SK-N-MC (cell line): ENCODE measurements at places on chromosomes 7 and 10.

DNA sequence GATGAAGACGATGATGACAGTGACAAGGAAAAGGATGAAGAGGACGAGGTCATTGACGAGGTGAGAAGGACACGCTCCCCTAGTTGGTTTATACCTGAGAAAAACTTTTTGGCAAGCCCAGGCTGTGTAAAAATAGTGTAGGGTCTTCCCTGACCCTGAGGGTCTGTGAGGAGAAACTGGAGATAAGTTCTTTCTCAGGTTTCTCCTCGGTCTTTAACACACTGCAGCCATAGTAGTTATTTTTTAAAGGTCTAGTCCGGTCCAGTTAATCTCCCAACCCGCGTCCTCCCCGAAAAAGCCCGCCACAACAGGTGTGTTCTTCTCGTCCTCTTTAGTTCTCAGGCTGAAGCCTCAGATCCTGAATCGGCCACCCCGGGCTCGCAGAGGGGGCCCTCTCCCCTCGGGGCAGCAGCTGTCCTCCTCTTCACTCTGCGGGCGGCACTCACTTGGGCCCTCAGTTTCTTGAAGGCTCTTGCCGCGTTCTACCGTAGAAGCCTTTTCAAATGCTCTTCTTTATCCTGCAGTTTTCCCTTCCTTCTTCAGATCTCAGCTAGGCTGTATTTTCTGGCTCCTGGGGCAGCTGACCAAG, 411 bp downstream of the BCCIP start:
- DNase-seq: no peak

DNA sequence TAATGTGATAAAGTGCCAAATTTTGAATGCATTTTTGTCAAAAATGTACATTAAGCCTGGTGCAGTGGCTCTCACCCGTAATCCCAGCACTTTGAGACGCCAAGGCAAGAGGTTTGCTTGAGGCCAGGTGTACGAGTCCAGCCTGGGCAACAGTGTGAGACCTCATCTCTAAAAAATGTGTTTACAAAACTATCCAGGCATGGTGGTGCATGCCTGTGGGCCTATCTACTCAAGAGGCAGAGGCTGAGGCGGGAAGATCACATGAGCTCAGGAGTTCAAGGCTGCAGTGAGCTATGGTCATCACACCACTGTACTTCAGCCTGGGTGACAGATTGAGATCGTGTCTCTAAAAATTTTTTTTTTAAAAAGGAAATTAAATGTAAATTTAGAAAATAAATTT, 18.5 kb upstream of the MGMT start:
- DNase-seq: no peak

DNA sequence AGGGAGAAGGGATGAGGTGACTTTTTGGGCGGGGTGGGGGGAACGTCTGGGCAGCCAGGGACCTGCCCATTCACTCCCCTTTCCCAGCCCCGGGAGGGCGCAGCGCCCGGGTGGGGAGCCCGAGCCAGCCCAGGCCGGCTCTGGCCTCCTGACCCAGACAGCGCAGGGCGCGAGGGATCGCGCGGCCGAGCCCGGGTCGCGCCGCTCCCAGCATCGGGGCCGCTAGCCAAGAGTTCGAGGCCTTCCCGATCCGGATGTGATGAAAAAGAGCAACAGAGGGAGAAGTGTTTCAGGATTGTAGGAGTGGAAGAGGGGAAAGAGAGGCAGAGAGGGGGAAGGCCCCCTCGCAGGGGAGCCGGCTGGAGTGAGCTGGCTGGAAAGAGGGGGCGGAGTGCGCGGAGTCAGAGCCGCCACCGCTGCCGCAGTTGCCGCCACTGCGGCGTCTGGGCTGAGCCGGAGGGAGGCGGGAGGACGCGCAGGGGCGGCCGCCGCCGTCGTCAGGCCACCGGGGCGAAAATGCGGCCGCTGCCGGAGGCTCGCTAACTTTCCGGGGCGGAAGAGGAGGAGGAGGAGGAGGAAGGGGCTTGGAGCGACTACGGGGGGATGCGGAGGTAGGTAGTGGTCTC, at the start of gene MDFIC:
TSS of gene MDFIC (plus strand) at position 69 of the 626 bp plus-strand sequence. CDS start 940 bp downstream, outside the sequence.
- no peak for DNase-seq

GRCh38 chr10:58780476-58780875, 267.8 kb downstream of the BICC1 start:
- DNase-seq: peak; percentile 8

- peak; percentile 2 for DNase-seq
Observed at GRCh38 chr10:16777473-16778370, 39.5 kb downstream of the RSU1 start.

GRCh38 chr7:15561835-15562234, at the start of gene AGMO:
Gene AGMO, minus strand, starts transcription at chr7:15562015.
- no peak for DNase-seq
